M059J (cell line): ENCODE measurements at places on chromosomes 1 and 21. TPM values are rescaled to one million over a fixed set of nuclear protein-coding genes. Genes with fewer than 3 reads are reported as not detected.

Gene ADCY10
- total RNA-seq: 0.15 TPM in 1 of 2 replicates, not detected in the other

Gene CACHD1
- 0.74 and 2.1 TPM in 2 replicates for total RNA-seq

Gene VHLL
- total RNA-seq: not detected in 2 replicates

Gene MAGOH
- 68.2 and 84.9 TPM in 2 replicates for total RNA-seq

Gene CLCA2
- total RNA-seq: 0.15 and 0.30 TPM in 2 replicates

Gene ATP6V1G3
- total RNA-seq: 0.84 TPM in 1 of 2 replicates, not detected in the other

Gene LGR6
- not detected in 2 replicates for total RNA-seq

Gene PDZK1
- 8.8 and 10.5 TPM in 2 replicates for total RNA-seq

Gene FALEC
- total RNA-seq: not detected in 2 replicates

Gene DMRTA2
- total RNA-seq: 0.32 and 1.4 TPM in 2 replicates

Gene RIMS3
- 0.64 and 1.6 TPM in 2 replicates for total RNA-seq

Gene SIK1
- 1.2 and 3.6 TPM in 2 replicates for total RNA-seq

Gene SLAMF9
- not detected in 2 replicates for total RNA-seq

Gene KIRREL1
- 58.6 and 103 TPM in 2 replicates for total RNA-seq
